HFFc6 (cell line): ENCODE measurements at places on chromosomes 6 and 20.
A peak's percentile ranks its signal among the peaks of the same experiment; 100 is the strongest.

DNA sequence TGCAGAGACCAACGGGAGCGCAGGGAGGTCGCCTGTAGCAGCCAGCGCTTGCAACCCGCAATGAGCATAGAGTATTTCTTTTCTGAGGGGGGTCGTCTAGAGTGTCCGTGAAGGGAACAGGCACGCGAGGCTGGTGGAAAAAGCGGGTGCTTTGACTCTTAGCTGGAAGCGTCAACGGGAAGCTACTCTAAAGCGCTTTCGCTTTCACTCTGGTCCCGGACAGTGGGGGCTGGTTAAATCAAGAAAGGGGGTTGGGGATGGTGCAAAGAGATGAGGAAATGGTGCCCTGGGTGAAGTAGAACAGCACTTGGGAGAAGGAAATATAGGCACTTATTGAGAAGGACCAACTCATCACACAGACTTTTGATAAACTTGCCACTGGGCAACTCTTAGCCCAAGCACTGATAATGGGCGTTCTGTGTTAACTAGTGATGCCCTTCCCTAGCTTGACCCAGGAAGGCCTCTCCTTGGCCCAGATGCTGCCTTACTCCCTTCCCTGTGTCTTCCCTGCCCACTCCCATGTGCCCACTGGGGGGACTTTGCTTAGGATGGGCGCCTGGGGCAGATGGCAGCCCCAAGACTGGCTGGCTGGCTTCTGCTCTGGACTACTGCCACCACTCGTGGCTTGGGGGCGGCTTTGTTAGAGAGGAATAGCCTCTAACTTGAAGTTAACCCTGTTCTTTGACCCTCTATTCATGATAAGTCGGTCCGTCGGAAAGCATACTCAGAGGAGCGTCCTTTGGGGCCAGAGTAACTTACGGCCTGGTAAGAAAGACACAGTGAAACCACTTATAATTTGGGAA, 585 bp downstream of the PSMB9 start:
- no peak for DNase-seq

- no peak for DNase-seq
These were observed 204.9 kb downstream of the EPM2A start for GRCh38 chr6:145530454-145530853.

- DNase-seq, result no peak
These were observed 36.1 kb downstream of the KCNS1 start for GRCh38 chr20:45064812-45065211.

- peak; percentile 38 for DNase-seq
These were observed 39.1 kb downstream of the TMX4 start for GRCh38 chr20:7980332-7981046.

DNA sequence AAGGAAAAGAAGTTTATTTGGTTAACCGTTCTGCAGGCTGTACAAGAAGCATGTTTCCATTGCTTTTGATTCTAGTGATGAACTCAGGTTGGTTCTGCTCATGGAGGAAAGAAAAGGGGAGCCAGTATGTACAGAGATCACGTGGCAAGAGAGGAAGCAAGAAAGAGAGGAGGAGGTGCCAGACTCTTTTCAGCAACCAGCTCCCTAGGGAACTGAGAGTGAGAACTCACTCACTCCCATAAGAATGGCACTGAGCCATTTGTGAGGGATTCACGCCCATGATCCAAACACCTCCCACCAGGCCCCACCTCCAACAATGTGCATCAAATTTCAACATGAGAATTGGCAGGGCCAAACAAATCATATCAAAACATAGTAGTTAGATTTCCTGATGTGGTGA, 649.1 kb downstream of the EPM2A start:
- no peak for DNase-seq

DNA sequence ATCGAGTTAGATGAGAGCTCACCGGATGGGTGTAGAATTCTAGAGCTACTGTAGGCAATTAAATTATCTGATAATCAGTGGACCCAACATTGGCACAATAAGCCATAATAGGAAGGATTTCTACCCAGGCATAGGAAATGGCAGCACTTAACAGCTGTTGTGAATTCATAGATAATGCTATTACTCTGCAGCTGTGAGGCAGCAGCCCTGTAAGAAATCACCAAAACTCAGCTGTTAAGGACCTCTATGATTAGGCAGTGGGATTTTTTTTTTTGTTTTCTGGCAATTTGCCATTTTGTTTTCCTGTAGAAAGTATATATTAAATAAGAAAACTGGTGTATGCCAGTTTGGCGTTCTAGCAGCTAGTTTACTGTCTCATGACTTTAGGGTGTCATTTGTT, 609.1 kb upstream of the SLC35B3 start:
- DNase-seq, result no peak

- no peak for DNase-seq
These were observed 831.2 kb downstream of the MAFB start for GRCh38 chr20:39857835-39858234.

GRCh38 chr6:113364766-113365165, 492.4 kb upstream of the MARCKS start:
- DNase-seq, result no peak

DNA sequence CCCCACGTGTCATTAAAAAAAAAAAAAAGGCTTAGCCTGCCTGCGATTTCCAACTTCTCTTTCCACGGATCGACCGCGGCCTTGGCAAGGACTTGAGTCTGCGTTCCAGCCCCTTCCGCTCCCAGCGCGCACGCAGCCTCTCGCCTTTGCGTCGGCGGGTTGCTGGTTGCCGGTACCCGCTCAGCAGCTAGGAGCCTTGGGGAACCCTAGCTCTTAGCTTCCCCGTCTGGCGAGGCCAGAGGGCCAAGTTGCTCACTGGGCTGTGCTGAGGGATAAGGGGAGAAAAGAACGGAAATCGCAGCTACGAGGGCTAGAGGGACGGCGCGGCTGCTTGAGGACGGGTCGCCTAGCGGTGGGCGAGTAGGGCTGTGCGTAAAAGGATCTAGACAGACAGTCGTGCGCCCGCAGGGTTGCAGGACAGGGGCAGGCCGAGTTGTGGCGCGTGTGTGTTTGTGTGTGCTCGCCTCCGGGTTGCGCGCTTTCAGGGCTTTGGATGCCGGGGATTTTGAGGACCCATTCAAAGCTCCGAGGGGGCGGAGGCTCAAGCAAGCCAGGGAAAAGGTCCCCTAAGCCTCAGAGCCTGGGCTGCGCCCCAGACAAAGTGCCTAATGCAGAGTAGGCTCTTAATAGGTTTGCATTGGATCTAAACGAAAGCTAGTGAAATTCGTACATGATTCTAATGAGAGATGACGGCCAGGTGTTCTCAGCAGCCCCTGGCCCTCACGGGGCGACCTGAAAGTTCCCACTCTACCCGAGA, 40.5 kb upstream of the OSTM1 start:
- peak; percentile 24 for DNase-seq

GRCh38 chr6:6840831-6841291, 252.3 kb downstream of the LY86 start:
- no peak for DNase-seq

DNA sequence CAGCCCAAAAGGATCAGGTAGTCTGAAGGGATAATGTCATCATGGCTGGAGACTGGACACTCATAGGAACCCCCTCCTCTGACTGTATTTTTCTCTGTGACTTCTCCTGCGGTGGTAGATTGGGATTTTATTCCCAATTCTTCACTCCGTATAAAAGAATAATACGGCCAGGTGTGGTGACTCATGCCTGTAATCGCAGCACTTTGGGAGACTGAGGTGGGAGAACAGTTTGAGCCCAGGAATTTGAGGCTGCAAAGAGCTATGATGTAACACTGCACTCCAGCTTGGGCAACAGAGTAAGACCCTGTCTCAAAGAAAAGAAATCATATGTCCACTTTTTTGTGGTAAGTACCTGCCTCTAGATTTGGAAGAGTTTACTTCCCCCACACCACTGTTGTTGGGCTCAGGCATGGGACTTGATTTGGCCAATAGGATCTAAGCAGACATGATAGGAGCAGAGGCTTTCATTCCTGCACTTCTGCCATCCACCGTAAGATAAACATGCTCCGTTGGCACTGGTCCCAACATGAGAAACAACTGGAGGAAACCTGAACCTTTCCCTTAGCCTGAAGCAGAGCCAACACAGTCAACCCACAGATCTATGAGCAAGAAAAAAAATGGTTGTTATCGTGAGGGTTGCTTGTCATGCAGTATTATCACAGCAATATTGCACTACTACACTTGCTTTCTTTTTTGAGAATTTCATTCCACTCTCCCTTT, 82.0 kb downstream of the JPH2 start:
- peak; percentile 47 for DNase-seq

DNA sequence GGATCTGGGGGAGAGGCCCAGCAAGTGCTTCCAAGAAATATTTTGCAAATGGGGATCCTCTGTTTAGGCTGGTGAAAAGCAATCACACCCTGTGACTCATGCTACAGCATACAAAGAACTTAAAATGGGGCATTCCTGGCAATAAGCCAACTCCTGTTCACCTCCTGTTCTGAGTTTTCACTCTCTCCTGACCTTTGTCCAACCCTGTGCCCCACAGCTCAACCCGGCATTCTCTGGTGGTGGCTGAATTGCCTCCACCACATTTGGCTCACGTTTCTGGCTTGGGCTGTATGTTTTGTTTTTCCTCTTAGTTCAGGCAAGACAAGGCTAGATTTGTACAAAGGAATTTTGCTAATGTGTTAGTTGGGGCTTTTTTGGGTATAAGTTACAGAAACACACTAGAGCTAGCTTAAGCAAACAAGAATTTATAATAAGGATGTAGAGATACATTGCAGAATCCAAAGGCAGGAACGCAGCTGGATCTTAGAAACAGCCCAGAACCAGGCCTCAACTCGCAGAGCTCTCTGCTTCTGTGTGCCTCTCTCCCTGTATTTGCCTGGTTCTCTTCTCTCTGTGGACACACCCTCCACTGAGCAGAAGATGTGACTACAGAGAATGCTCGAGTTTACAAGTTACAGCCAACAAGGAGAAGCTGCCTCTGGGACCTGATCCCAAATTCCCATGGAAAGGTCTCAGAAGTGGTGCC, 9.4 kb downstream of the ABCC10 start:
- DNase-seq, result peak; percentile 55

DNA sequence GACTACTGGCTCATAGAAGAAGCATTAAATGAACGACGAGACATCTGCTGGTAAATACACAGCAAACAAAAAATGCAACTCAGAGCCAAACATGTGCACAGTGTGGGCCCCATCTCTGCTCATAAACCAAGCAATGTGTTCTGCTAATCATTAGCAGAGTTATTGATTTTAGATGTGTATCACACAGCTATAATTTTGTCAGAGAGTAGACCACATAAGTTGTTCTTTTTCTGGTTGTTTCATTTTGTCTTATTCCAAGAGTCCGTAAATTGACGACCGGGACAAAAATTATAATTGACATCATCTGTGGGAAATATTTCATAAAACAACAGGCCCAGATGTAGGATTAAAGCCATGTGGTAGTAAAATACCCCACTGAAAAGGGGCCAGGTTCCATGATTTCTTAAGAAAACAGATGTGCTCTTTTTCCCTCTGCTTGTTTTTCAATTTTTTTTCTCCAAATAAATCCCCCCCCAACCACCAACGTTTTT, 423.6 kb downstream of the HAO1 start:
- no peak for DNase-seq

GRCh38 chr6:119612911-119613381, 263.4 kb upstream of the MAN1A1 start:
- no peak for DNase-seq

- no peak for DNase-seq
These were observed 62.4 kb upstream of the FERMT1 start for GRCh38 chr20:6185268-6185667.

GRCh38 chr20:61573415-61574305, 321.6 kb downstream of the CDH4 start:
- no peak for DNase-seq

- DNase-seq, result no peak
These were observed 16.1 kb upstream of the LMBRD1 start for GRCh38 chr6:69812746-69813427.

DNA sequence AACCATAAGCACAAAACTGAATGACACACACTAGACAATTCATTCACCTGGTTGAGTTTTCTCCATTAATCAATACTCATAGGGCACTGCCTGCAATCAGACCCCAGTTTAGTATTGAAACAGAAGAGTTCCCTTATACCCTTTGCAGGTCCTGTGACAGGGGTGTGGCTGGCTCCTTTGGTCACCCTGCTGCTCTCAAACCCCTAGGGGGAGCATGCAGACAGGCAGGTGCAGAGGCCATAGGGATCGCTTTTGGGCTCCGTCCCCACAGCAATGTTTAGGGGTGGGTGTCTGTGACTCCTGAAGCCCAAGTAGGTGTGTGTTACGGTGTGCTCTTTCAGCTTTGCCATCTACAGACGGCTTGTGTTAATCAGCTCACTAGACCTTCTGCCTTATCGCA, 210.4 kb downstream of the CENPW start:
- no peak for DNase-seq

GRCh38 chr6:146582857-146583256, 15.9 kb upstream of the ADGB start:
- no peak for DNase-seq

GRCh38 chr20:21393816-21394519, 3.4 kb downstream of the NKX2-4 start:
- no peak for DNase-seq

DNA sequence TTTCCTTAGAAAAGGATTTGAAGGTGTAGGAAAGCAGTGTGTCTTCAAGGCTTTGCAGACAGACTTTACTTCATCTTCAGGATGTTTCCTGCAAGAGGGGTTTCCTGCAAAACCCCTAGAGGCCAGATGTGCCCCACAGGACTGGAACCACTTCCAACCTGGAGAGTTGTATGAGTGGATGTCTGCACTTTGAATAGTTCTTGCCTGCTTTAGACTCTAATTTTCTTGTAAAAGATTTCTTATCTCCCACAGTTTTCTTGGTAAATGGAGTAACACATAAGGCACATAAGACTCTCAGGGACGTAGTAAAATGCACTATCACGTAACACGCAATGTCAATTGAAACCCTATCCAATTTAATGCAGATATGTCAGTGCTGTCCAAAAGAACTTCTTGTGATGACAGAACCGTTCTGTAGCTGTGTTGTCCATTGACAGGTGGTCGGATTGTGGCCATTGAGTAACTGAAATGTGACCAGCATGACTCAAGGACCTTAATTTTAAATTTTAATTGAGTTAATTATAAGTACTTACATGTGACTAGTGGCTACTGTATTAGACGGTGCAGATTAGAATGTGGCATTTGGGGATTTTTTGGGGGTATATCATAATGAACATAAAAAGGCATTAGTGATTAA, 118.7 kb downstream of the JARID2 start:
- no peak for DNase-seq

- DNase-seq, result no peak
These were observed 8.0 kb downstream of the PNISR start for GRCh38 chr6:99416892-99417767.

DNA sequence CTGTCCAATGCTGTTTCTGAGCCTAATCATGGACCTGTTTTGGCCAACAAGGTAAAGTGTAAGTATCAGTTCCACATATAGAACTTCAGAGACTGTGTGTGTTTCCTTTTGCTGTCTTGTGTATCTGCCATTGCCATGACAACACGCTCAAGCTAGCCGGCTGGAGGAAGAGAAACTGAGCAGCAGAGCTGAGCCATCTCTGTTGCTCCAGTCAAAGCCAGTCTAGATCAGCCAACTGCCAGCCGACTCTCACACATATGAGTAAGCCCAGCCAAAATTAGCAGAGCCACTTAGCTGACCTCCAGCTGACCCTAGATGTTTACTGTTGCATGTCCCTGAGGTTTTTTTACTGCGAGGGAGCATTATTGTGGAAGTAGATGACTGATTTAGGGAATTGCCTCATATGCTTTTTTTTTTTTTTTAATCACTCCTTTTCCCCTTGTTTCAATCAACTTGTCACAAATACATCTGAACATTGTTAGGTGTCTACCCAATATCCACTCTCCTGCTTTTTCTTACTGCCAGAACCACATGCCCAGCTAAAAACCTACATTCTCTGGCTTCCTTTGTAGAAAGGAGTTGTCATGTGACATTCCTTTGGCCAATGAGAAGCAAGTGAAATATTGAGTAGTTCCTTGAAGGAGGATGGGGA, 304.3 kb upstream of the SUPT3H start:
- peak; percentile 47 for DNase-seq

- no peak for DNase-seq
These were observed 258.5 kb downstream of the KIF16B start for GRCh38 chr20:16314748-16315159.
